Suprapubic skin (tissue), 4 donors: ENCODE measurements at places on chromosomes 16 and 17. TPM values are rescaled to one million over a fixed set of nuclear protein-coding genes. Genes with fewer than 3 reads are reported as not detected.

The SYNGR3 gene
- 0.60 TPM for total RNA-seq

The PSMD11 gene
- 57.2 TPM for total RNA-seq

The BAHCC1 gene
- 4.5 TPM for total RNA-seq

The AURKB gene
- total RNA-seq, result 18.2 TPM

The KDM8 gene
- total RNA-seq, result 5.0 TPM

The HOXB8 gene
- not detected for total RNA-seq

The SECTM1 gene
- 37.8 TPM for total RNA-seq

The PRR35 gene
- total RNA-seq, result not detected

The SLFN12 gene
- total RNA-seq, result 1.2 TPM

The CHD3 gene
- total RNA-seq, result 42.1 TPM

The TTC19 gene
- 72.6 TPM for total RNA-seq

DNA sequence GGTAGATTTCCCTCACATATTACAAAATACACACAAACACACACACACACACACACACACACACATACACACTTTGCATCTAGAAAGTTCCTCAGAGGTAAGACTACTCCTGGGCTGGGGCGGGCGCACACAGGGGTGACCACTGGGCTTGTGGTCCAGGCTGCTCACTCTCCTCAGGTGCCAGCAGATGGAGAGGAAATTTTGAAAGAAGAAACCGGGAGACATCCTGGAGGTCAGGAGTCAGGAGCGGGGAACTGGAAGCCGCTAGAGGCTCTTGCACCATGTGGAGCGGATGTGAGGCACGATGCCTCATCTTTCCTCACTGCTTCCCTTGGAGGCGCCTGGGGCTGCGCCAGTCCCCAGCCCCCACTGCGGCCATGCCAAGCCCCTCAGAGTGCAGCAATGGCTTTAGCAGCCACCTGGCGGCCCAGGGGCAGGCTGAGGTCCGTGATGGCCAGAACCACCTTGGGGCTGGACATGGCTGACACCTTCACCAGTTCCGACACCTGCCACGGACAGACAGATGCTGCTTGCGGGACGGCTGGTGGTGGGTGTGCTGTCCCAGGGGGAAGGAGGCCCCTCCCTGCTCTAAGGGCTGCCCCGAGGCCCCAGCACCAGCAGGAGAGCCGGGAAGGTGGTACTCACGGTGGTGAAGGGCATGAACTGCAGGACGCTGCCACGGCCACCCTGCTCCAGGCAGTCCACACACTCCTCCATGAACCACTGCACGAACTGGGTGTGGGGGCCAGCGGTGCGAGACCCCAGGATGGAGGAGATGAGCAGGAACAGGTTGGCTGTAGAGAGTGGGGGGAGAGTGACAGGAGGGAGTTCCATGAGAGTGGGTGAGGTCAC is 4.1 kb downstream of the CSF3 start:
- no peak for DNase-seq

DNA sequence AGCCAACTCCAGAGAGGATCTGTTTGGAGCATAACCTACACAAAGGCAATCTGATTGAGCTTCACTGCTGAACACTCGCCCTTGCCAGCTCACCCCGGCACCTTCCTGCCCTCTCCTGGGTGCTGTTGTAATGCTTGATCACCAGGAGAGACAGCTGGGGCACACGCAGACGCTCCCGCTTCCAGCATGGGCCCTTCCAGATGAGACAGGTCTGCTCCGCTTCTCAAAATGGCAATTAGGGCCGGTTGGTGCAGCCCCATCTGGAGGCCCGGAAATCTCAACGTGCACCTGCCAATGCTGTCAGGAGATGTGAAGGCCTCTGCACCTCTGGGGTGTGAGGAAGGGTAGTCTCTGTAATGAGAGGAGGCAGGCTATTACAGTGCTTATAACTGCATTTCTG is 206.1 kb downstream of the ABCC12 start:
- no peak for DNase-seq

- DNase-seq, result no peak
Measured at GRCh38 chr17:40935624-40936023, 1.8 kb downstream of the KRT23 start.

- no peak for DNase-seq
Measured at GRCh38 chr16:82631701-82632685, 5.2 kb downstream of the CDH13 start.

DNA sequence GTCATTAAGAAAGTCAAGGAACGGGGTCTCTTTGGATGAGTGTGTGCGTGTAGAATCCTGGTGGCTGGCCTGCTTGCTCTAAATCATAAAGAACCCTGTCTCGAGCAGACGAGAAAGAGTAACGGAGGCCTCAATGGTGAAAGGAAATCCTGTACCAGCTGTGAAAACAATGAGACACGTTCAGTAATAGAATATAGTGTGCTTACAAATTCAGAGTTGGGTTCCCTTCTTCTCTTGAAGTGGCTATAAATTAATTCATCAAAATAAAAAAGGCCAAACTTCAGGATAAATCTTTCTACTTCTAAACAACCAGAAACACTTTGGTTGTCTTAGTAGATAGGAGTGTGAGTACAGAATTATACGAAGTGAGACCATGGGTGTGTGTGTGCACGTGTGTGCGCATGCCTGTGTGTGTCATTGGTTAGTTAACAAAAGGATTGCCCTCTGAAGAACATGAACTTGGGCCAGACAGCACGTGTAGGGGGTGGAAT is 48.5 kb downstream of the WWOX start:
- DNase-seq, result no peak

GRCh38 chr17:76736349-76737081 is 616 bp downstream of the SRSF2 start:
- peak; percentile 85 for DNase-seq

GRCh38 chr16:17320009-17320408 is 150.8 kb downstream of the XYLT1 start:
- no peak for DNase-seq

GRCh38 chr17:58338841-58339754 is 10.5 kb upstream of the TSPOAP1 start:
- DNase-seq, result peak; percentile 79

DNA sequence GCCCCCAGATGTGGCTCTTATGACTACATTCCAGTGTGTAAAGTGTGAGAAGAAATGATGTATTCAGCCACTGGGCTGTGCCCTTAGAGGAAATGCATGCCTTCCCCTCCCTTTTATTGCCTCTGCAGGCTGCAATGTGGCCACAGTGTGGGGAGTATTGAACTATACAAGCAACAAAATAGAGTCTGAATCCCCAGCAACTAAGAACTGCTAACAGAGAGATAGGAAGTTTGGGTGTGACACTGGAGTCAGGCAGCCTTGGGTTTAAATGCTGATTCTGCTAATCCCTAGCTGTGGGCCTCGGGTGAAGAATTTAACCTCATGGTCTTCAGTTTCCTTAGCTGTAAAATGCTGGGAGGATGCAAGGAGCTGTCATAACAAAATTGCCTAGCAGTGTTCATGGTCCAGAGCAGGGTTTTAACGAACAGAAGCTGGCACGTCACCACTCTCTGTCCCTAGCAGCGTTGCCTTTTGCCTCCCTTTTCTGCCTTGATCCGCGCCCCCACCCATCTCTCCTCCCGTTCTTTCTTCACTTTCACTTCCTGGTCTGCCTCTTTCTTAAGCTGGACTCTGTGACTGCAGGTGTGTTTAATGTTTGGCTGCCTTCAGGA is 50.3 kb downstream of the KPNA2 start:
- DNase-seq, result no peak

DNA sequence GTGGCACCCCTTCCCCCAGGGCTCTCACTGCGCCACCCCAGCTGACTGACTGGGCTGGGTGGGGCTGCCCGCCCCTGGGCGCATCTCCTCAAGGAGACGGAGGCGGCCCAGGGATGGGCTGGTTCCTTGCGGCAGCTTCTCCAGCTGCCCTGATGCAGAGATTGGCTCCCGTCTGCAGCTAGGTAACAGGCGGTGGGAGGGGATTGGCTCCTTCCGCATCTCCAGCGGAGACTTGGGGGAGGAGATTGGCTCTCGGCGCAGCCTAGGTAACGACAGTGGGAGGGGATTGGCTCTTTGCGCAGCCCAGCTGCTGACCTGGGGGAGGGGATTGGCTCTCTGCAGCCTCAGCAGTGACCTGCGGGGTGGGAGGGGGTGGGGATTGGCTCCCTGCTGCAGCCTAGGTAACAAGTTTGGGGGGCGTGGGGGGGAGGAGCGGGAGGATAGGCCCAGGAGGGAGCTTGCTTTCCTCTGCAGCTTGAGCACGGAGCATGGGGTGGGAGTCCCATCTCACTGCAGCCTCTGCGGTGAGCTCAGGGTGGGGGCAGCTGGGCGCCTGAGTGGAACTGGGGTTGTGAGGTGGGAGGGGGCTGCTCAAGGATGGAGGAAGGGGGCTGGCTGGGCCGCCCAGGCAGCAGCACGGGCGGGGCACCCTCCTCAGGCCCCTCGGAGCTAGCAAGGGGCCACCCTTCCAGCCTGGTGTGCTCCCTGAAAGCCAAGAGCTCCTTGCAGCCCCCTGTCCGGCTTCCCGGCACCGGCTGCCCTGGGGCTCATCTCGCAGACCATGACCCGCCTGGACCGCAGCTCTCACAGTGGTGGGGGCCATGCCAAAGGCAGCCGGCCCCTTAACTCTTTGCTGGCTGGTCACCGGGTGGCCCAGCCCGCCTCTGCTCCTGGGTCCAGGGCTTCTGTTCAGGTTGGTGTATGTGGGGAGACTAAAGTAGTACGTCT is 6.4 kb downstream of the NFE2L1 start:
- no peak for DNase-seq

DNA sequence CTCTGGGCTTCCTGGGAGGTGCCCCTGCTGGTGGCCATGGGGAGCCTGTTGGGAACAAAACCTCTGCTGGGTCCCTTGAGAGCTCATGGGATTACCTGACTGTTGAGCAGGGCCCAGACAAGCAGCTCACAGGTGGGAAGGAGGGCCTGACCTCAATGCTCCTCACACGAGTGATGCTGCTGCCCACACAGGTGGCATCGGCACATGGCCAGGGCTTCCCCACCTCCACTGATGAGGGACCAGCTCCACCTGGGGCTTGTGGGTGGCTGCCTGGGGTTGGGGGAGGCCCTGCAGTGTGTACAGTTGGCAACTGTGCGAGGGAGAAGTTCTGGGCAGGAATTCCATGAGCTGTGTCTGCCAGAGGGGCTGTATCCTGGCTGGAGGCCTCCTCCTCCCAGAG is 87.8 kb upstream of the NLRP1 start:
- no peak for DNase-seq

- no peak for DNase-seq
Measured at GRCh38 chr17:33580215-33580614, 287.1 kb upstream of the ASIC2 start.

GRCh38 chr16:86778978-86779377 is 200.6 kb downstream of the FOXL1 start:
- DNase-seq, result no peak

DNA sequence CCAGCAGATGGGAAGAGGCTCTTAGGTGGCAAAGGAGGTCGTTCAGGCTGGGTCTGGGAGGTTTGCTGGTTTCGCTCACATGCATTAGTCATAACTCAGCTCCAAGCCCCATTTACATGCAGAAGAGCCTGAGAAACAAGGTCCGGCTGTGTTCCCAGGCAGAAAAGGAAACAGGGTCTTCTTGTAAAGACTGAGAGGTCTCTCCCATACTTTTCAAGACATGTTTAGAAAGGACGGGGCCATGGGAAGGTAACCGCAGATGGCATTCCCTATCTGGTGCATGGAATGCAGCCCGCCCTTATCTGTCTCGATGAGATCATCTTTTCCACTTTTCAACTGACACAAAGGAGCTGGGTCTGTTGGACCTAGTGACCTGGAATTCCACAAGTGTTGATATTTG is 389.0 kb upstream of the CDH11 start:
- DNase-seq, result no peak

DNA sequence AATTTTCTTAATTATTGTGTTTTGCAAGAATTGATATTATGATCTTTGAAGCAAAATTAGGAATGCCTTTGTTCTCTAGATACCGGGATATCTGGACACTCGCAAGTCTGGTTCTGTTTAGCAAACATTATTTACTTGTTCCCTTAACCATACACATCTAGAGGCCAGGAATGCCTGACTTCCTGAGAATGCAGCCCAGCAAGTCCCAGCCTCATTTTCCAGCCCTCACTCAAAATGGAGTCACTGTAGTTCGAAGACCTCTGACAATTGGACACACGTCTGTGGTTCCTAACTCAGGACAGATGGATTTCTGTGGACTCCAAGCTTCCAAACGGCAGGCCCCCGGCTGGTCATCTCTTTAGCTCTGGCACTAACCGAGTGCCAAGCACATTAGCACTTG is 355.4 kb upstream of the RBFOX1 start:
- no peak for DNase-seq

- no peak for DNase-seq
Measured at GRCh38 chr16:78069913-78070312, 29.5 kb upstream of the WWOX start.

DNA sequence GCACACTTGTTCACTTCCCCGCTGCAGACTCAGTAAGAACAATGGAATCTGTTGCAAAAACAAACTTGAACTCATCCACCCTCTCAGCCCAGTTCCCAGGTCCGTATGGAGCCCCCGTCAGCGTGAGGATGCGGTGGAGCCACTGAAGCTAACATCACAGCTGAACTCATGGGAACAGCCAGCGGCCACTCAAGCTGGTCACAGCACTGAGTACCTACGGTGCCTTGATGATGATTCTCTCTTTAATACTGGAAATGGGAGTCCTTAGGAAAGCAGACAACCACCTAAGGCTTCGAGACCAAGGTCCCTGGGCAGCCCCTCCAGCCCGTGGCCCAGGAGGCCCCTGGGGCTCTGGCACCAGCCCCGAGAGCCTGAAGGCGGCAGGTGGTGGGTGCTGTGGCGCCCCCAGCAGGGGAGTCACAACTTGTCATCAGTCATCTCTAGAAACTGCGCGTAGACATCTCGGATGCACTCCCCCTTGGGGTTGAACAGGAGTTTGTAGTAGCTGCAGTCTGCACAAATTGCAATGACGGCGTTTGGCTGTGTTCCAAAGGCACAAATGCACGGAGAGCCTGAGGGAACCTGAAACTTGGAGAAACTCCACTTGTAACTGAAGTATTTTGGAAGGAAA is 31.0 kb upstream of the RHOT1 start:
- no peak for DNase-seq

GRCh38 chr16:12988071-12988470 is 86.7 kb downstream of the SHISA9 start:
- DNase-seq, result no peak

GRCh38 chr17:67833134-67833533 is 7.8 kb downstream of the BPTF start:
- DNase-seq, result no peak

DNA sequence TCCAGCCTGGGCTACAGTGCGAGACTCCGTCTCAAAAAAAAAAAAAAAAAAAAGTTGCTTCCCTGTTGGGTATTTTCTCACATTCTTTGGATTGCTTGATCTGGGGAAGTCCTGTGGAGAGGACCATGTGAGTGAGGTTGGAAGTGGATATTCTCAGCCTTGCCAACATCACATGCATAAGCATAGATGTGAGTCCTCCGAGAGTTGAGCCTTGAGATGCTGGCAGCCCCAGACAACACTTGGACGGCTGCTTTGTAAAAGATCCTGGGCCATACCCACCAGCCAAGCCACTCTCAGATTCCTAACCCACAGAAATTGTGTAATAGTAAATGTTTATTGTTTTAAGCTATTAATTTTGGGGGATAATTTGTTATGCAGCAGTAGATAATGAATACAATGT is 1570.0 kb upstream of the GOT2 start:
- no peak for DNase-seq

DNA sequence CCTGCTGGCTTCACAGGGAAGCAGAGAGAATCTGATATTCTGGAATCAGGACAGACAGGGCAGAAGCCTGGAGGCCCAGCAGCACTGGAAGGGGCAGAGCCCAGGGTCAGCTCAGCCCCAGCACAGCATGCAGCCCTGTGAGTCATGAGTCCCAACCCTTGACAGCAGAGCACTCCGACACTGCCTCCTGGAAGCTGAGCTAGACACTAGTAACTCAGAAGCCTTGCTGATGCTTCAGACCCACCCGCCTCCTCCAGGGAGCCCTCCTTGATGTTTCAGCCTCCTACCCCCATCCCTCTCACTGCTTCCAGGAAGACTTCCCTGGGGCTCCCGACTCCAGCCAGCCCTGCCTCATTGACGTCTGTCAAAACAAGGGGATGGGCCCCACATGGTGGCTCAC is 6.9 kb downstream of the CAMKK1 start:
- no peak for DNase-seq
